CD4-positive, alpha-beta T cell treated with Interleukin-2 at 100 ng/mL for 4 hours (primary cell): ENCODE measurements at places on chromosomes 2 and 18.

- DNase-seq, result no peak
These were observed at the start of gene SOCS6 for GRCh38 chr18:70288851-70289328. Gene SOCS6 (plus strand): TSS chr18:70289045. CDS start chr18:70324669, 35,624 bp downstream.

GRCh38 chr2:52918551-52918950 is 849.1 kb upstream of the CHAC2 start:
- no peak for DNase-seq

- no peak for DNase-seq
These were observed 71.0 kb downstream of the STEAP3 start for GRCh38 chr2:119294671-119295070.

DNA sequence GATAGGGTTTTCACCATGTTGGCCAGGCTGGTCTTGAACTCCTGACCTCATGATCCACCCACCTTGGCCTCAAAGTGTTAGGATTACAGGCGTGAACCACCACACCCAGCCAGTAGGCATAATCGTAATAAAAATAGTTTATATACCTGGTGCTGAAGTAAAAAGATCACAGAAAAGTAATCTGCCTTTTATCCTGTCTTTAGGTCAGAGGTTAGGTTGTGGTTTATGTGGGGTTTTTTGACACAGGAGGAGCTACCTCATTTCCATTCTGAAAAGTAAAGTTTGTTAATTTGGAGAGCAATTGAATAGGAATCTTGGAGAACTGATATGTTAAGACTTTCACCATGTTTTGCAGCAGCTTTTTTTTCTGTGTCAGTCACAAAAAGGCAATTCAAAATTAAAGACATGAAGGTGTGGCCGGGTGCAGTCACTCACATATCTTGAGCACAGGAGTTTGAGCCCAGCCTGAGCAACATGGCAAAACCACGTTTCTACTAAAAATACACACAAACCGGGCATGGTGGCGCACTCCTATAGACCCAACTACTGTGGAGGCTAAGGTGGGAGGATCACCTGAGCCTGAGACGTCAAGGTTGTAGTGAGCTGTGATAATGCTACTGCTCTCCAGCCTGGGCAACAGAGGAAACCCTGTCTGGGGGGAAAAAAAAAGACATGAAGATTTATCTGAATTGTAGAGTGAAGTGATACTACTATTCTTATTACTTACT is 31.5 kb downstream of the CCNT2 start:
- DNase-seq, result no peak

GRCh38 chr2:188964976-188965546 is 9.1 kb upstream of the COL3A1 start:
- DNase-seq, result no peak

- peak; percentile 12 for DNase-seq
These were observed 343.6 kb upstream of the SYT4 start for GRCh38 chr18:43620936-43621335.

DNA sequence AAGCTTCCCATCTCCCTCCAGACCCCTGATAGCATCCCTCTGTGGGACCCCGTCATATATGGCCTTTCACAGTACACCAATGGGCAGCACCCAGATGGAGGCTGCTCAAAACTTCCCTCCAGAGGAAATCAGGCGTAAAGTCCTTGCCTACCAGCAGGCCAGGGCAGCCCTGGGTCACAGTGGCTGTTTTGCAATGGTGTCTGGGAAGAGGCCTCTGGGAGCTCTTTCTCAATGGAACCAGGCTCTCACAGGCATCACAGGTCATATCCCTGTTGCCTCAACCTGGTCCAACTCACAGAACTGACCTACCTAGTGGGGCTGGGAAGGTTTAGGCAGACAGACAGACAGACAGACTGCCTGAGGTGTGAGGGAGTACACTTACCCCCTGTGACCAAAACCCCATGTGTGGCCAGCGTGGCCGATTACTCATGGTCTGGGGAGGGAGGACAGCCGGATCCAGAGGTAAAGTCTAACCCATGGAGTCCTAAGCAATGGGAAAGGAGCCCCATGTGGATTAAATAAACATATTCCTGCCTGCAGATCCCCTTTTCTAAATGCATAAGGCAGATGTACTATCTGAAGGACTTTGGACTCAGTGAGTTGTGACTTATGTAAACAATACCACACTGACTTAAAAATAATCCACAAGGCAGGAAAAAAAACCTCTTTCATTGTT is 58.2 kb downstream of the BCL2L11 start:
- DNase-seq, result no peak

DNA sequence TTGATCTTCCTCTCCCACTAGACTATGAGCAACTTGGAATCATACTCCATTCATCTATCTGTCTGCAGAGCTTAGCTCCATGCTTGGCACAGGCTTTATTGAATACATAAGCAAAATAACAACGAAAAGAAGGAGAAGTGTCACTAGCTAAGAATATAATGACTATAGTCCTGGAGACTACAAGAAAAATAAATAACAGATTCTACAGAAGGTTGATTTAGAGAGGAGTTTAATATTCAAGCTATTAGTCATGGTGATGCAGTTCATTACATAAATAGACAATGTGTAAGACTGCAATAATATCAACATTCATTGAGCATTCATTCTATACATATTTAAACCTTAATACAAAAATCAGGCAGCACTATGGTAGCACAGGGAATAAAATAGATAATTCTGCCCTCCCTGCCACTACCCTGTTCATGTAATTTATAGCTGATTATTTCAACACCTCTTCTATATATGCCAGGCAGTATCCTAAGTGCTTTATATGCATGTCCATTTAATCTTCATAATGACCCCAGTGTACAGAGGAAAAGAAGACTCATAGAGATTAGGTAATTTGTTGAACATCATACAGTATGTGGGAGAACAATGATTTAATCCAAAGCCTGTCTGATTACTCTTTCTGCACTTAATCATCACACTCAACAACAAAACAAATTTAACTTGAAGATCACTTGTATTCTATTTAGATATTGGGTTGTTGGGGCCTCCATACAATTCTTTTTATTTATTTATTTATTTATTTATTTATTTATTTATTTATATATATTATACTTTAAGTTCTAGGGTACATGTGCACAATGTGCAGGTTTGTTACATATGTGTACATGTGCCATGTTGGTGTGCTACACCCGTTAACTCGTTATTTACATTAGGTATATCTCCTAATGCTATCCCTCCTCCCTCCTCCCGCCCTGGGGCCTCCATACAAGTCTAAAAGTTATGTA is 165.3 kb downstream of the RNF152 start:
- no peak for DNase-seq

DNA sequence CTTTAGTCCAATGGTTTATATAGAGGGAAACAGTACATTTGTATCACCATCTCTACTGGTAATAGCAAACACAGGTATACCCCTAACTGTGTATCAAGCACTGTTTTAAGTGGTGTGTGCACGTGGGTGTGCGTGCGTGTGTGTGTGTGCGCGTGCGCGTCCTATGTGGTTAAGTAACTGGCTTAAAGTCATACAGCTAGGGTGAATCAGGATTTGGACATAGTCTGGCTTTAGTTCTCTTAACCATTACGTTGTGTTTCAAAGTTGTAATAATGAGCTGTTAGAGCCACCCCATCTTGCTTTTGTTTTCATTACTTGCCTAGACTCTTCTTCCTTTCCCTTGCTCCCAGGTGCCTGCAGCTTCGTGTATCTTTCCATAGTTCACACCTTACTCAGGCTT is 2.1 kb downstream of the HADHB start:
- peak; percentile 11 for DNase-seq

DNA sequence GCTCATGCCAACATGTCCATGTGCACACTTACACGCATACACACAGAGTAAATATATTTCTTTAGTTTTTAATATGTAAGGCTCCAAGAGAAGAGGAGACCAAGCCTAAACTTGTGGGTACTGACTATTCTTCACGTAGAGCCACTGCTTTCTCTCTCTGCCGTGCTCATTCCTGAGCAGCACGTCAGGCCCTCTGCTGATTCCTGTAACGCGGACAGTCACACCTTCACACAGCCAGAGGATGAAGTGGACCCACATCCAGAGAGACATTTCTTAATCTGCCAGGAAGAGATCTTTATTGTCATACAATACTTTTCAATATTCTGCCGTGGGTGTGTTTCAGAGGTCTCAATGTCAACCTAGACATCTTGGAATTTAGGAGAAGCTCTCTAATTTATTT is 560.7 kb downstream of the STK39 start:
- no peak for DNase-seq

GRCh38 chr18:10948421-10948820 is 200.9 kb downstream of the PIEZO2 start:
- DNase-seq, result no peak

DNA sequence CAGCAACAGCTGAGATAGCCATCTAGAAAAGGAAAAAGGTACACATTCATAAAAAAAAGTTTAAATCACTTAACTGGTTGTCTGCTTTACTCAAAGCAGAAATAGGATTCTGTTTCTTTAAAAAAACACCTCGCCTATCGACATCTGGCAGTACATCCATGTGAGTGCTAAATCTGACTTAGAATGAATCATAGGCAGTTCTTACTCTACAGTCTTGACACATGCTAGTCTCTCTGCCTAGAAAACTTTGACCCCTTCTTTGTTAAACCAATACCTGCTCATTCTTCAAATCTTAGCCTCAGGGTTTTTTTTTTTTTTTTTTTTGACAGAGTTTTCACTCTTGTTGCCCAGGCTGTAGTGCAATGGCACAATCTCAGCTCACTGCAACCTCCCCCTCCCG is 37.1 kb upstream of the GPR75 start:
- DNase-seq, result no peak

GRCh38 chr2:112451317-112451716 is 17.9 kb upstream of the RGPD8 start:
- DNase-seq, result no peak
